A549 treated with DMSO at 1 μM for 4 hours (cell line): ENCODE measurements at places on chromosomes 12 and 14. TPM values are rescaled to one million over a fixed set of nuclear protein-coding genes. Genes with fewer than 3 reads are reported as not detected.

YY1 gene
- 59.1 to 88.1 TPM (median 73.3 TPM) in 5 replicates for total RNA-seq

GZMB gene
- total RNA-seq: not detected in 5 replicates

LEMD3 gene
- total RNA-seq: 10.1 to 14.4 TPM (median 12.7 TPM) in 5 replicates

KERA gene
- total RNA-seq: not detected in 5 replicates

BEST3 gene
- total RNA-seq: 0.67 to 1.5 TPM (median 1.2 TPM) in 5 replicates

TCL1B gene
- not detected in 5 replicates for total RNA-seq

RNFT2 gene
- 1.9 to 2.4 TPM (median 2.0 TPM) in 5 replicates for total RNA-seq

GPD1 gene
- total RNA-seq: 0.10 to 0.39 TPM (median 0.20 TPM) in 5 replicates

CCDC197 gene
- total RNA-seq: not detected in 5 replicates

KRT71 gene
- not detected in 5 replicates for total RNA-seq

MAP3K9 gene
- 4.3 to 5.5 TPM (median 4.9 TPM) in 5 replicates for total RNA-seq

AMN gene
- total RNA-seq: 0.23 to 0.69 TPM (median 0.46 TPM) in 5 replicates
